Fibroblast of the conjunctiva (primary cell): ENCODE measurements at places on chromosomes 1 and 21.

DNA sequence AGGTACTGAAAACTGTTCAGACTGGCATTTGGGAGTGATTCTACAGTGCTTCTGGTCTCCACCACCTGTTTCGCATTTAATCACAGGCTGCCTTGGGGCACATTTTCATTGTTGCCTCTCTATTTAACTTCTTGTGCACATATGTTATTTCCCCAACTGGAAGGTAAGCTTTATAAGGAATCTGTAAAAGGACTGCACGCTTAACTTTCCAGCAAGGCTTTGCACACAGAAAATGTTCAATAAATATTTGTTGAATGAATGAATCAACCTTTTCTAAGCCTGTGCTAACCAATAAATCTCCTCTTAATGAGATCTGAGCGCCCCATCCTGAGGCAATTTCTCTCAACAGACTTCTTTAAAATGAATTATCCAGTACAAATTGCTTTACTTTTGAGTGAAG is 84.3 kb upstream of the ARHGAP29 start:
- no peak for DNase-seq

GRCh38 chr1:202806845-202807450 is 1.3 kb downstream of the KDM5B start:
- no peak for DNase-seq

DNA sequence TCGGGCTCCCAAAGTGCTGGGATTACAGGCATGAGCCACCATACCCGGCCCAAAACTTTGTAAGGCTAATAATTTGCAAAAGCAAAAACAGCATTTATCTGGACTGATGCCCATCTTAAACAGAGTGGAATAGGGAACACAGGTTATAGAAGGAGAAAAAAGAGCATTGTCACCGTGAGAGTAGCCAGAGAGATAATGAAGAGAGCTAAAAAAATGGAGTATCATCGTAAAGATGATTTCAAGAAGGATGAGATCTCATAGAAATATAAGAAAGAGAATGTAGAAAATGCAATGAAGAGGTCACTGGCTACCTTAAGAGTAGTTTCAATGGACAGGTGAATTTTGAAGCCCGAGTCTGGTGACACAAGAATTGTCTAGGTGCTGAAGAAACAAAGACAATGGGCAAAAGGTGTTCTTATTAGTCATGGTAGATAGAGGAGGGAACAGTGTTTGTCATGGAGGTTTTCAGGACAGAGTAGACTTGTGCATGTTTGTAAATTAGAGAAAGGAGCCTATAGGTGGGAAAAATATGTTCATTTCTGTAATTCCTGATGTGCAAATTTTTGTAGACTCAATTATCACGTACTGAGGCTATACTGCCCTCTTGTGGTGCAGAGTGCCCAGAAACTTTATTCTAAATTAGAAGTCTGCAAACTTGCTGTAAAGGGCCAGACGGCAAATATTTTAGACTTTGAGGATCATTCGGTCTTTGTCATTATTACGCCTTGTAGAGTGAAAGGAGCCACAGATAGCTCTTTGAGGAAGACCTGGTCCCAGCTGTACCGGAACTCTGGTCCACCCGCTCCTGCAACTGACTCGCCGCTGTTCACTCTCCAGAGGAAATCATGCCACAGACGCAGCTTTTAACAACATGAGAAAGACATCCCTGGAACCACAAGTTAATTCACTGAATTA is 8.1 kb upstream of the TMEM183A start:
- DNase-seq, result peak; percentile 28

DNA sequence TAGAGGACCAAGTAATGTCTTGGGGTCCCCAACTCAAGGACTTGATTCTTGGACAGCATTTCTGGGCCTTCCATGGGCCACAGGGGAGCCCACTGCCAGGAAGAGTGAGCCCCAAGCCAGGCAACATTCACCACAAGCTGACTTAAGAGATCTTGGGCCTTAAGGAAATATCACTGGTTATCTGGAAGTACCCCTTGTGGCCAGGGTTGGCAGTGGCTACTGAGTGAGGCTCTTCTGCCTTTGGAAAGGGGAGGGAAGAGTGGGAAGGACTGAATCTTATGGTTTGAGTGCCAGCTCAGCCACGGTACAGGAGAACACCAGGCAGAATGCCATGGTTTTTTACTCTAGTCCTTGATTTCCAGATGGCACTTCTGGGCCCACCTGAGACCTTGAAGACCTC is 228.9 kb upstream of the RGS18 start:
- no peak for DNase-seq

DNA sequence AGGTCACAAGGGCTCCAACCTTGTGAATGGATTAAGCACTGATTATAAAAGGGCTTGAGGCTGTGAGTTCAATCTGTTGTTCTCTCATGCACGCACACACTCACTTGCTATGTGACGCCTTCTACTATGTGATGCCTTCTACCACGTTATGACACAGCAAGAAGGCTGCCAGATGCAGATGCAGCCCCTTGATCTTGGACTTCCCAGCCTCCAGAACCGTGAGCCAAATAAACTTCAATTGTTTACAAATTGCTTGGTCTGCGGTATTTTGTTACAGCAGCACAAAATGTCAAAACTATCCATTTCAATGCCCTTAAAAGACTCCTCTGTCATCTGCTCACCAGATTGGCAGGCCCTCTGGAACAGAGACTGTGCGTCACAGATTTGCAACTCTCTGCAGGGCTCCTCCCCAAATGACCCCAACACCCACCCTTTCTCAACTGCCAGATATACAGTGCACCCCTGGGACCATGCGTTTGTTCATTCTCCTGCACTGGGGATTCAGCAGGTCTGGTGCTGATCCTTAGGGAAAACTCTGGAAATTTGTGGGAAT is 47.8 kb upstream of the KANK4 start:
- no peak for DNase-seq

- no peak for DNase-seq
These were observed 59.4 kb downstream of the ZZZ3 start for GRCh38 chr1:77623066-77623465.
